ENCODE measurements at places on chromosomes 3 and 15. TPM values are rescaled to one million over a fixed set of nuclear protein-coding genes. Genes with fewer than 3 reads are reported as not detected.

DNA sequence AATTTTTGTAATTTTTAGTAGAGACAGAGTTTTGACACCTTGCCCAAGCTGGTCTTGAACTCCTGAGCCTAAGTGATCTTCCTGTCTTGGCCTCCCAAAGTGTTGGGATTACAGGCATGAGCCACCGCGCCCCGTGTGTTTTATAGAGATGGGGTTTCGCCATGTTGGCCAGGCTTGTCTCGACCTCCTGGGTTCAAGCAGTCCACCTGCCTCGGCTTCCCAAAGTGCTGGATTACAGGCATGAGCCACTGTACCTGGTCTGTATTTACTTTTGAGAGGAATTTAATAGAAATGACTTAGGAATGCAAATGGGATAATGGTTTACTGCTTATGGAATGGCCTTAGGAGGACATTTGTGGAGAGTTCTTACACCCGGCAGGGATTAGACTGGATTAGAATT, 10.8 kb downstream of the TATDN2 start:
- H3K4me1 ChIP-seq = peaks cover 60% of the 10 kb centered on the region
- H3K36me3 ChIP-seq = peaks cover 73% of the 10 kb centered on the region
- H3K27me3 ChIP-seq = no peaks in the 10 kb centered on the region
- H3K4me3 ChIP-seq = no peak overlapping the region

The SV2B gene
- total RNA-seq = not detected

GRCh38 chr3:101200461-101200860, 119.9 kb downstream of the IMPG2 start:
- H3K36me3 ChIP-seq = no peaks in the 10 kb centered on the region
- peaks cover 32% of the 10 kb centered on the region for H3K27me3 ChIP-seq
- H3K27ac ChIP-seq = no peak overlapping the region
- no peak for DNase-seq

The BNC1 gene
- not detected for total RNA-seq

The CYP8B1 gene
- not detected for total RNA-seq

- no peaks in the 10 kb centered on the region for H3K27me3 ChIP-seq
- peak overlapping the region; percentile 1 for H3K4me3 ChIP-seq
- peaks cover 5% of the 10 kb centered on the region for H3K36me3 ChIP-seq
- H3K27ac ChIP-seq = peak overlapping the region; percentile 53
- DNase-seq = peak; percentile 45
These were observed 105.6 kb upstream of the TGFBR2 start for GRCh38 chr3:30500666-30501399.

GRCh38 chr3:151611419-151611818, 122.3 kb upstream of the AADACL2 start:
- no peaks in the 10 kb centered on the region for H3K36me3 ChIP-seq
- H3K27me3 ChIP-seq = no peaks in the 10 kb centered on the region
- no peak for DNase-seq
- H3K4me3 ChIP-seq = no peak overlapping the region

GRCh38 chr3:42613462-42613861, 13.0 kb downstream of the NKTR start:
- no peak overlapping the region for H3K4me3 ChIP-seq
- DNase-seq = no peak
- peak overlapping the region; percentile 6 for H3K27ac ChIP-seq

GRCh38 chr15:80665151-80665550, 30.0 kb upstream of the ABHD17C start:
- no peaks in the 10 kb centered on the region for H3K4me1 ChIP-seq
- H3K36me3 ChIP-seq = no peaks in the 10 kb centered on the region
- no peak for DNase-seq

The GHSR gene
- not detected for total RNA-seq

DNA sequence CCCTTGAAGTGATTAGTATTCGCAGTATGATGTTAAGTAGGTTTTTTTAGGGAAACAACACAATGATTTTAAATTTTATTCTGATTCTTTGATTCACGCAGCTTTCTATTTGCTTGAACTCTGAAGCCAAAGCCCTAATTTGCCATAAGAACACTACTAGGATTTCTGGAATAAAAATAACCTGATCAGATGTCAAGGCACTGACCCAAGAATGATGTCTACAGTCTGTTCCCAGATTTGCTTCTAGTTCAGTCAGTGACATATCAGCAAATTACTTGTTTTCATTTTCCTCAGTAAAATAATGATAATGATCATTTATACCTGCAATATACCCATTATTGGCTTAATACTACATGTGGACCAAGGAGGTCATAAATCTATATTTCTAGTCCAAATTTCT, 179.5 kb upstream of the EIF1B start:
- DNase-seq = no peak
- H3K4me1 ChIP-seq = peaks cover 4% of the 10 kb centered on the region
- no peaks in the 10 kb centered on the region for H3K27me3 ChIP-seq
- no peak overlapping the region for H3K27ac ChIP-seq
- H3K4me3 ChIP-seq = no peak overlapping the region
- H3K36me3 ChIP-seq = no peaks in the 10 kb centered on the region

DNA sequence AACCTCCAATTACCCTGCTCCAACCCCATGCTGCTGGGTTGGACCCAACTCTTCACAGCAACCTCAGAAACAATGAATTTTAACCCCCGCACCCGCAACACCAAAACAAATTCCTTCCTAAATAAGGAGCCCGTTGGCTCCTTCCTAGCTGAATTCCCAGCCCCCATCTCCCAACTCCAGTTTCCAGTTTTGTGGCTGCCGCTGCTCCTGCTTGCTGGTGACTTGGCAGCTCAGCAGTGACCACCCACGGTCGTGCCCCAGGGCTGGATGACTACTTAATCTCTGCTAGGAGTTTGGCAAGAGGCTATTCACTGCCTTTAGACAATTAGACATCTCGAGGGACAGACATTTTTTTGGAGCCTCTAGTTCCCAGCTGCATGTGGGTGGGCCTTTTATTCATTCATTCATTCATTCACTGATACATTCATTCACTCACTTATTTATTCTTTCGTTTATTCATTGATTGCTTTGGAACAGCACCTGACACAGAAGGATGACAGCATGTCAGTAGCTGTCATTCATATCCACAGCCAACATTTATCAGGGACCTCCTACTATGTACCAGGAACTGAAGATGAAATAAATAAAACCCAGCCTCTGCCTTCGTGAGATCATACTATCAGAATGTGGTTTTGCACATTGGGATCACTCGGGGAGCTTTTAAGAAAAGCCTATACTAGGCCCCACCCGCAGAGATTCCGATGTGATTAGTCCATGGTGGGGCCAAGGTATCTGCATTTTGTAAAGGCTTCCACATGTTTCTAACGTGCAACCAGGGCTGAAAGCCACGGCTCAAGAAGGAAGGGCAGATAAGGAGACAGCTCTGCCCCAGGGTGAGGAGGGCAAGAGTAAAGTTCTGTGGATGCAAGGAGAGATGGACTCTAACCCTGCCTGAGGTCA, 256.5 kb downstream of the SHQ1 start:
- H3K4me1 ChIP-seq = no peaks in the 10 kb centered on the region
- no peak for DNase-seq
- H3K27me3 ChIP-seq = no peaks in the 10 kb centered on the region
- no peaks in the 10 kb centered on the region for H3K36me3 ChIP-seq
- H3K4me3 ChIP-seq = no peak overlapping the region
- no peak overlapping the region for H3K27ac ChIP-seq

- peak overlapping the region; percentile 49 for H3K27ac ChIP-seq
- peaks cover 5% of the 10 kb centered on the region for H3K36me3 ChIP-seq
- no peak for DNase-seq
- H3K4me1 ChIP-seq = peaks cover 19% of the 10 kb centered on the region
- H3K4me3 ChIP-seq = peak overlapping the region; percentile 81
These were observed 435 bp downstream of the SLC35G2 start for GRCh38 chr3:136819392-136819730.

The ZNF609 gene
- 47.5 TPM for total RNA-seq

DNA sequence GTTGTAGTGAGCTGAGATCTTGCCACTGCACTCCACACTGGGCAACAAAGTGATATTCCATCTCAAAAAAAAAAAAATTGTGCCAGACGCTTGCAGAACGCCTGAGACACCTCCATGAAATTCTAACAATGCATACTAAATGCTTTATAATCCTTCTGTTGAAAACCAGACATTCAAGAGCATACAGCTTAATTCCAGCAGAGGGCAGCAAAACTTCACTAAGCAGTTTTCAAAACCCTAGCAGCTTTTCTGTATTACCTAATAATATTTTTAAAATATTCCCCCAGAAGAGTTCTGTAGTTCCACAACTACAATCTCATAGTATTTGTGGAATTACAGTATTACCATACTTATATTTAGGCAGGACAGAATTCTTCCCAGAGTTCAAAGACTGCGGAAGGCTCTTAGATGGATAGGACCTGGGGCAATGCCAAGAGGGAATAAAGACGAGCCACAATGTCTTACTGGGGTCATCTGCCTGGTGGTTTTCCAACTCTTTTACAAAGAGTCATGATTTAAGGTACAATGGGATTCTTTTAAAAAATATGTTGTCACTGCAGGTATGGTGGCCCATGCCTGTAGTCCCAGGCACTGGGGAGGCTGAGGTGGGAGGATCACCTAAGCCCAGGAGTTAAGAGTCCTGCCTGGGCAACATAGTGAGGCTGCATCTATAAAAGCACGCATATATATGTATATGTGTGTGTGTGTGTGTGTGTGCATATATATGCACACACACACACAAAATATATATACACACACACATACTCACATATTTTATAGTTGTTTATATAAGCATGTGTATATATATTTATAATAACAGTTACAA, 19.6 kb upstream of the TASOR start:
- no peak overlapping the region for H3K4me3 ChIP-seq
- peak; percentile 65 for DNase-seq
- peak overlapping the region; percentile 39 for H3K27ac ChIP-seq

GRCh38 chr3:4614070-4614469, 120.9 kb downstream of the ITPR1 start:
- no peaks in the 10 kb centered on the region for H3K27me3 ChIP-seq
- H3K4me3 ChIP-seq = no peak overlapping the region
- no peak for DNase-seq
- H3K27ac ChIP-seq = no peak overlapping the region
- no peaks in the 10 kb centered on the region for H3K4me1 ChIP-seq

DNA sequence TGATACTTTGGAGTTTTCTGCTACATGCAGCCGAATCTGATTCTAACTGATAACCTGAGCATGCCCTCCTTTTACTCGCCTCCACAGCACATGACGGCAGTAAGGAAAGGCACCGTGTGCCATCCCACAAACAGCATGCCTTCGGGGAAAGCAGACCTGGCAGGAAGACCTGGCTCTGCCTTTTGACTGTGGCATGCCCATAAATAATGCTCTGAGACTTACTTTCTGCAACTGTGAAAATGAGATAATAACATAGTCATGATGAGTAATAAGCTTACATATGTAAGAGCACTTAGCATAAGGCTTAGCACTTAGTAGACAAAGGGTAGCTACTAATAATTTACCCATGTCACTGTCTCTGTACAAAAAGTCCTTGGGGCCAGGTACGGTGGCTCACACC, 32.9 kb downstream of the MTHFS start:
- H3K27me3 ChIP-seq = no peaks in the 10 kb centered on the region
- no peaks in the 10 kb centered on the region for H3K4me1 ChIP-seq
- no peak overlapping the region for H3K4me3 ChIP-seq
- peaks cover 10% of the 10 kb centered on the region for H3K36me3 ChIP-seq
- H3K27ac ChIP-seq = no peak overlapping the region

DNA sequence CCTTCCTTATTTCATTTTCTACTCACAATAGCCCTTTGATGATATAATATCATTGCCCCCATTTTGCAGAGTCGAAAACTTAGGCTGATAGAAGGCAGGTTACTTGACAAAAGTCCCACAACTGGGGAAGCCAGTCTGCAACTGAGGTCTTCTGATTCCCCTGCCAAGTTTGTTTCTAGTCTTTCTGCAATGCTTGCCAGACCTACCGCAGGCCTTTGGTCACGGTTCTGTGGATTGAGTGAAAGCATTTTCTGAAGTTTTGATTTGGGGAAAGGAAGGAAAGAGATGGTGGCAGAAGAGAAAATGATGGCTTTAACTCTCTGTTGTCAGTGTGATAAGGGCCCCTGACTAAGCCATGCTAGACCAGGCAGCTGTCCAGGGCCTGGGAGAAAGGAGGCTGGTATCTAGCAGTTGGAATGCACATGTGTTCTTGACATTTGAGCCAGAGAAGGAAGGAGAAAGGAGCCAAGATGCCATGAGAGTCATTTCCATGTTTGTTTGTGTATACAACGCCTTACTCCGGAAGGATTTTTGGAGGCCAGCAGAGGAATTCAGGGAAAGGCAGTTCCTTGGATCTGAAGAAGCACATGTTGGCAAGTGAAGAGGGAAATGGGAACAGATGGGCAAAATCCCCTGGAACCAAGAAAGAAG, 29.9 kb downstream of the FAH start:
- DNase-seq = no peak
- no peak overlapping the region for H3K4me3 ChIP-seq
- H3K27me3 ChIP-seq = no peaks in the 10 kb centered on the region
- H3K27ac ChIP-seq = no peak overlapping the region

DNA sequence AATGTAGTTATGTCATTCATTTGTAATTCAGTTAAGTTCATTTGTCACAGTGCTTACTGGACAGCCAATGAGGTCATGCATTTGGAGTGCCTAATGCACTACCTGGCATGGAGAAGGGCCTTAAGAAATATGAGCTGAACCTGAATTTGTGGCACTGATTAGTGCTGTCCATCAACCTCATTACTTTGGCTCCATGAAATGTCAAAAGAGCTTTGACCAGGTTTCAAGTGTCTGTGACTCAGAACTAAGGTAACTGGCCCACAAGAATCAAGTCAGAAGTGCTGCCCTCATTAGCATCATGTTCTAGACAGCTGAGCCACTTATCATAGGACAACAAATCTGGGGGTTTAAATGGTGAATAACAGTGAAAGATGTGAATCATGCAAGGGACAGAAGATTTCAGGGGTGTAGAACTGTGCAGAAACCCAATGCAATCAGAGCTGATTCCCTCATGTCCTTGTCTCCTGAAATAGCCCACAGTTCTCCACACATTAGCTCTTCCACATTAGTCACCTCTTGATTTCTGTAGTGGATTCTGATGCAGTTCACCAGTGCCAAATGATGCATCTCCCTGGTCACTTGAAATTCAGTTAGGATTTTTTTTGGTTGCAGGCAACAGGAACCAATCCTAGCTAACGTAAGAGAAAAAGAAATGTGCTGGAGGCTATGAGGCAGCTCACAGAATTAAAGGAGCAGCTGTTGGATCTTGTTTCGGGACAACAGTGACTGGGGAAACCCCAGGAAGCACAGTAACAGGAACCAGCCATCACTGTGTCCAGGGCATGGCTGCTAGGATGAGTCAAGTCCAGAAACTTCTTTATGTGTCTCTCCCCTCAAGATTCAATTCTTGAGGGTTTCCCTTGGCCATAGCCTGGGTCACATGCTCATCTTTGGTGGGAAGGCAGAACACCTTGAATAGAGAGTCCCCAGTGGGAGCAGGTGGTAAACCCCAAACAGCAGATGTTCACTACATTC, 38.7 kb downstream of the CHST2 start:
- no peaks in the 10 kb centered on the region for H3K36me3 ChIP-seq
- peaks cover 26% of the 10 kb centered on the region for H3K4me1 ChIP-seq
- peak; percentile 46 for DNase-seq
- H3K27ac ChIP-seq = peak overlapping the region; percentile 52
- no peak overlapping the region for H3K4me3 ChIP-seq
- peaks cover 2% of the 10 kb centered on the region for H3K27me3 ChIP-seq

GRCh38 chr3:114442246-114442645, 148.4 kb downstream of the TIGIT start:
- no peaks in the 10 kb centered on the region for H3K36me3 ChIP-seq
- H3K27ac ChIP-seq = no peak overlapping the region
- no peak for DNase-seq
- H3K4me1 ChIP-seq = no peaks in the 10 kb centered on the region
- no peaks in the 10 kb centered on the region for H3K27me3 ChIP-seq
- no peak overlapping the region for H3K4me3 ChIP-seq
